ENCODE measurements at places on chromosomes 13 and 19. TPM values are rescaled to one million over a fixed set of nuclear protein-coding genes. Genes with fewer than 3 reads are reported as not detected.

Gene SIGLEC10
- not detected for total RNA-seq

Gene NECTIN2
- 153 TPM for total RNA-seq

Gene RLN3
- not detected for total RNA-seq

Gene PLA2G4C
- total RNA-seq = 4.5 TPM

Gene KRTDAP
- total RNA-seq = not detected

Gene RUBCNL
- not detected for total RNA-seq

Gene ZNF135
- 2.7 TPM for total RNA-seq

Gene TRIP10
- 47.0 TPM for total RNA-seq

Gene SLITRK5
- total RNA-seq = not detected

Gene SLC10A2
- total RNA-seq = not detected

Gene PDE4C
- total RNA-seq = 5.2 TPM

Gene ZNF813
- total RNA-seq = 2.1 TPM

Gene ZNF665
- total RNA-seq = 3.9 TPM

Gene KLF1
- not detected for total RNA-seq

Gene EDNRB
- 14.6 TPM for total RNA-seq

Gene MBD3L1
- not detected for total RNA-seq

Gene CGB2
- not detected for total RNA-seq

Gene MED16
- total RNA-seq = 35.2 TPM

Gene CERS1
- total RNA-seq = 1.6 TPM

Gene LMO7
- total RNA-seq = 53.5 TPM

Gene MRI1
- total RNA-seq = 25.6 TPM

Gene TUBA3C
- not detected for total RNA-seq

Gene PABPC3
- total RNA-seq = under 0.01 TPM

Gene TSSK6
- not detected for total RNA-seq

Gene HTR2A
- total RNA-seq = 0.72 TPM

Gene DIAPH3
- total RNA-seq = 10.5 TPM

Gene TBXA2R
- 1.3 TPM for total RNA-seq

Gene ZNF541
- 1.1 TPM for total RNA-seq

Gene SUCLA2
- 32.7 TPM for total RNA-seq

Gene IGFL1
- not detected for total RNA-seq

Gene GJB2
- not detected for total RNA-seq

Gene RFPL4A
- not detected for total RNA-seq

Gene ARL11
- total RNA-seq = not detected

Gene TEKTIP1
- not detected for total RNA-seq

Gene RFPL4AL1
- not detected for total RNA-seq

Gene UBE2L5
- not detected for total RNA-seq

Gene MCEMP1
- total RNA-seq = not detected

Gene PRR22
- 0.36 TPM for total RNA-seq

Gene PLPPR3
- total RNA-seq = 2.1 TPM

Gene DENND1C
- not detected for total RNA-seq

Gene SH3GL1
- 105 TPM for total RNA-seq

Gene C1QTNF9
- not detected for total RNA-seq

Gene GNG7
- total RNA-seq = not detected

Gene TMEM255B
- 1.1 TPM for total RNA-seq

Gene ANGPTL8
- not detected for total RNA-seq

Gene KCNRG
- total RNA-seq = not detected

Gene SULT2A1
- not detected for total RNA-seq

All from cardiac atrium fibroblast (primary cell).